Panc1 (cell line): ENCODE measurements at places on chromosomes 11 and 22. TPM values are rescaled to one million over a fixed set of nuclear protein-coding genes. Genes with fewer than 3 reads are reported as not detected.

DNA sequence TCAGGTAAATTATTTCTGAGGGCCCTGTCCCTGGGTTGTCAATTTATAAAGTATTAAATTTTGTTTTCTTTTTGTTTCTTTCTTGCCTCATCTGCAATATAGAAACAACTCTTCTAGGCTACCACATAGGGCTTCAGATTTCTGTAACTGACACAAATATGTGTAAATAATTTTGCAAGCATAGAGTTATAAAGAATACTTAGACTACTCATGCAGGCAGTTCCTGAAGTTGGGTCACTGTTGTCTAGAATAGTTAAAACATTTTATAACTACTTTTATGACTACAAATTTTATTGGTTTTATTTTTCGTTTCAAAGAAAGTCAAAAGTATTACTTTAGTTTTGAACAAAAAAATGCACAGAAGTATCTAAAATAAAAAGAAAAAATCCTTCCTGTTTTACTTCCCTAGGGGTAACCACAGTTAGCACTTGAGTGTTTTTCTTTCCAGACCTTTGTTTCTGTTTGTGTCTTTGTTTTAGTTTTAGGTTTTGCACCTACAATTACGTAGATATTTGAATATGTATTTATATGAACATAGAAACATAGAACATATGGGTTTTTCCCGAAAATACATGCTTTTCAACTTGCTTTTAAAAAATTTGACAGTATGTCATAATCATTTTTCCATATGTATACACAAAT lies 12.4 kb upstream of the TMEM123 start:
- no peak overlapping the region for H3K4me3 ChIP-seq
- no peaks in the 10 kb centered on the region for H3K36me3 ChIP-seq
- no peak overlapping the region for H3K27ac ChIP-seq
- no peaks in the 10 kb centered on the region for H3K27me3 ChIP-seq

Gene OR1S2
- total RNA-seq = not detected

DNA sequence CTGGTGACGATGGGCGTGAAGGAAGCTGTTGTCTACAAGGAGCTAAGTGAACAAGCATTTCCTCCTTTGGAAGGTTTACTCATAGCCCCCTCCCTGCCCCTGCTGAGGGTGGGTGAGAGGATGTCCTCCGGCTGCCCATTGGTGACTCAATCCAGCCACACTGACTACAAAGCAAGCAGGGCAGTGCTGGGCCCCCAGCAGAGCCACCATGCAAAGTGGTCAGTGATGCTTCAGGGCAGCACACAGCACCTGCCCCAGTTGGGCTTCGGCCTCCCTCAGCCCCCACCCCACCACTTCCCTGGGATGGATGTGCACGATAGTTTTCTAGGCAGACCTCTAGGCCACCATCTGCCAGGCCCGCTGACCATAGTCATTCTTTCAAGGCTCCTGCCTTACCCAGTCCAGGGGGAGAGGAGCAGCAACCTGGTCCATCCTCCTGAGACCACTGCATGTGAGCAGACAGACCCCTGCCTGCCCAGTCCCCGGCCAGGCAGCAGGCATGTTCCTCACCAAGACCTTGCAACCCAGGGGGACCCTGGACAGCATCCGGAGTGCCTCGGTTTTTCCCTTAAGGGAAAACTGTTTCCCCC lies 125.1 kb downstream of the BCR start:
- no peak for DNase-seq
- H3K27me3 ChIP-seq = no peaks in the 10 kb centered on the region
- H3K27ac ChIP-seq = no peak overlapping the region
- no peaks in the 10 kb centered on the region for H3K4me1 ChIP-seq

Gene CDHR5
- not detected for total RNA-seq

GRCh38 chr11:72867970-72868369 lies 53.8 kb downstream of the ATG16L2 start:
- H3K36me3 ChIP-seq = no peaks in the 10 kb centered on the region
- DNase-seq = no peak
- no peaks in the 10 kb centered on the region for H3K4me1 ChIP-seq
- no peak overlapping the region for H3K4me3 ChIP-seq
- no peak overlapping the region for H3K27ac ChIP-seq

GRCh38 chr11:34671117-34671516 lies 50.2 kb downstream of the EHF start:
- no peak overlapping the region for H3K4me3 ChIP-seq
- no peak for DNase-seq
- H3K36me3 ChIP-seq = no peaks in the 10 kb centered on the region
- no peaks in the 10 kb centered on the region for H3K4me1 ChIP-seq

- no peak overlapping the region for H3K4me3 ChIP-seq
- H3K4me1 ChIP-seq = 0 out of 2 replicates have a peak, but pooled peaks cover 3% of the 10 kb centered on the region
- DNase-seq = no peak
- H3K36me3 ChIP-seq = peaks cover 29% of the 10 kb centered on the region
- H3K27me3 ChIP-seq = no peaks in the 10 kb centered on the region
These were observed 5.1 kb upstream of the PHLDB1 start for GRCh38 chr11:118602331-118602730.
